ENCODE measurements at places on chromosomes 3 and 15. TPM values are rescaled to one million over a fixed set of nuclear protein-coding genes. Genes with fewer than 3 reads are reported as not detected.
A peak's percentile ranks its signal among the peaks of the same experiment; 100 is the strongest.

The SEC11A gene
- total RNA-seq, result 120 TPM

GRCh38 chr15:47506329-47507100 lies 210.8 kb upstream of the SEMA6D start:
- no peak for DNase-seq

GRCh38 chr3:48952510-48953118 lies 34.0 kb downstream of the ARIH2 start:
- peak; percentile 54 for DNase-seq

The MED12L gene
- total RNA-seq, result 5.8 TPM

GRCh38 chr15:85771781-85772445 lies 22.8 kb downstream of the KLHL25 start:
- no peak for DNase-seq

DNA sequence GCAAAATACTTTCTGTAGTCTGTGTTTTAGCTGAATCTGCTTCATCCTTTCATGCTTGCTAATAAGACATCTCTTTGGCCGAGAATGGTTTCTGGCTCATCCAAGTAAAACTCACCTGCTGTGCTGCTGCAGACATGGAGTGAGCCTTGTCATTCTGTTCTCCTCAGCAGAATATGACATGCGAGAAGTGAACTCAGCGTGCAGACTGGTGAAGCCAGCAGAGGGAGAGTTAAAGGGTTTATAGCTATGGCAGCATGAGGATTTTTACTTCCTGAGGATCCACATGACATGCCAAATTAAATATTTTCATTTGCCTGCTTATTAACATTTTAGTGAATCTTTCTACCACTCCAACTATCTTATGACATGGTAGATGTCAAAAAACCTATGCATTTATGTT lies 658.4 kb upstream of the NECTIN3 start:
- no peak for DNase-seq

GRCh38 chr3:157069406-157069805 lies 90.5 kb downstream of the CCNL1 start:
- DNase-seq, result no peak

DNA sequence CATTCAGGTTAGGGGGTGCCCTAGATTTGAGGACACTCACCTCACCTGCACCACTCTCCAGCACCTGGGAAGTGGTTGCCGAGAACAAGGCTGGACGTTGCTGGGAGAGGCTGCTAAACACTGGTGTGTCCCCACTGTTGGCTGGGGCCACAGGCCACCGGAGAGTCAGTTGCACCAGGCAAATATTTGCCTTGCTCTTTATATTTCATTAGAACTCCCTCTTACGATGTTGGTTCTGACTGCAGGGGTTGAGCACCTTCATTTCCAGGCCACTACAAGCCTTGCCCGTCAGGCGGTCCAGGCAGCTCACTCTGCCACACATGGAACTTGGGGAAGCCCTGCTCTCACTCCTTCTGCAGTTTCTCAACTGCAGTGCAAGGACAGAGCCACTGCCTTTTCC lies 30.7 kb downstream of the HCN4 start:
- DNase-seq, result no peak

DNA sequence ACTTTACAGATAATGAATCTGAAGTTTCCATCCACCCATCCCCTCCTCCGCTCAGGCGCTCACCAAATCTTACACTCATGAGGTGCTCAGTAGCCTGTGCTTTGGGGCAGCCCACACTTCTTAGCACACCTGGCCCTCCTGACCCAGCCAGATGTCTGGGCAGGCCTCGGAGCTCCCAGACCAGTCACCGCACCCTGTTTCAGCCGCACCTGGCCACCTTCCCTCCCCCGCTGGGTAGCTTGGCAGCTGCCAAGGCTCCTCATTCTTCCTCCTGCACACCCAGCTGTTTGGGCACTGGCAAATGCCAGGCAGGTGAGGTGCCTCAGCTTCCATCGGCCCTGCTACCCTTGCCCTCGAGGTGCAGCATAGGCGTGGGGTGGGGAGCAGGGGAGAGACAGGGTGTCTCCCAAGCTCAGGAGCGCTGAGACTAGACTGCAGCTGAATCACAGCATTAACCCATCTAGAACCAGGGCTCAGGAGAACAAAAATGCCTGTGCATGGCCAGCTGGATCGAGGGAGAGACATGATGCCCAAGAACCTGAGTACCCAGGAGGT lies 45.8 kb downstream of the CDC25A start:
- DNase-seq, result no peak

The HESX1 gene
- 0.72 TPM for total RNA-seq

DNA sequence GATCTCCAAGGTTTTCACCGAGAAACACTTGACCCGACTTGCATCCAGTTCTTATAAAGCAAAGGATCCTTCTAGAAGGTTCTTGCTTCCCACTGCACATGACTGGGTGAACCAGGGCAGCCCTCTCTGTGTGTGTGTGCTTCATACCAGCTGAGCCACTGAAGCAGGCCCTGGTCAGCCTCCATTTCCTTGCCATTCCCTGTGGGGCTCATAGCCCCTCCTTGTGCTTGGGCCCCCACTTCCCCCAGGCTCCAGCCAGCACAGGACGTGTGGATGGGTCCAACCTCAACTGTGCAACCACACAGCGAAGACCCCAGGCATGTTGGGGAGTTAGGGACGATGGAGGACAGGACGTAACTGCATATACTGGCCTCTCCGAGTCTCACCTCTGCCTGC lies 15.5 kb downstream of the KLF15 start:
- no peak for DNase-seq

The ARPP21 gene
- total RNA-seq, result not detected

The RPL15 gene
- 2,630 TPM for total RNA-seq

GRCh38 chr3:54784021-54784420 lies 143.8 kb downstream of the LRTM1 start:
- no peak for DNase-seq

Data from activated T-cell treated with anti-CD3 and anti-CD28 coated beads, Interleukin-2, amount 50 U/mL, for 72 hours (primary cell).